Activated effector memory CD4-positive, alpha-beta T cell treated with anti-CD3 and anti-CD28 coated beads, Interleukin-2, amount 50 U/mL, for 16 hours (primary cell): ENCODE measurements at places on chromosomes 12 and 14.
A peak's percentile ranks its signal among the peaks of the same experiment; 100 is the strongest.

GRCh38 chr12:18969512-18969911, 160.0 kb upstream of the PLEKHA5 start:
- no peak for DNase-seq

GRCh38 chr12:113240395-113240794, 19.1 kb downstream of the TPCN1 start:
- no peak for DNase-seq

GRCh38 chr12:29012673-29013072, 136.4 kb upstream of the FAR2 start:
- DNase-seq = no peak

DNA sequence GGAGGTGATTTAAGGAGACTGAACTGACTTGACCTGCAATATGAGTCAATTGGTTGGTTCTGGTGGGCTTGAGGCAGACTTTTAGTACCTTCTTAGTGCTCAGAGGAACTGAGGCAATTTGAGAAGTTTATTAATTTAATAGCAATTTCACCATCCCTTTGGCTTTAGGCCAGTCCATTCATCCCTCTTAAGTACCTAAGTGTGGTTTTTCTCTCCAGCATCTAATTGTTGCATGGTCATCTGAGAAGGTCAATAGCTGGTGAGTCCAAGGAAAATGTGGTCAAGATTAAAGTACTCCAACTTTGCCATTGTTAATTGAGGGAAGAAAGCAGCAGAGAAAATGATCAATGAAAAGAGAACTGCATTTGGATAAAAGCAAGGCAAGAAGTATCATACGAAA, 115.4 kb upstream of the DYRK2 start:
- DNase-seq = no peak

- DNase-seq = no peak
These were observed 111.0 kb upstream of the NCOR2 start for GRCh38 chr12:124678421-124678893.

GRCh38 chr12:54859502-54859901, 5.2 kb downstream of the MUCL1 start:
- DNase-seq = no peak

DNA sequence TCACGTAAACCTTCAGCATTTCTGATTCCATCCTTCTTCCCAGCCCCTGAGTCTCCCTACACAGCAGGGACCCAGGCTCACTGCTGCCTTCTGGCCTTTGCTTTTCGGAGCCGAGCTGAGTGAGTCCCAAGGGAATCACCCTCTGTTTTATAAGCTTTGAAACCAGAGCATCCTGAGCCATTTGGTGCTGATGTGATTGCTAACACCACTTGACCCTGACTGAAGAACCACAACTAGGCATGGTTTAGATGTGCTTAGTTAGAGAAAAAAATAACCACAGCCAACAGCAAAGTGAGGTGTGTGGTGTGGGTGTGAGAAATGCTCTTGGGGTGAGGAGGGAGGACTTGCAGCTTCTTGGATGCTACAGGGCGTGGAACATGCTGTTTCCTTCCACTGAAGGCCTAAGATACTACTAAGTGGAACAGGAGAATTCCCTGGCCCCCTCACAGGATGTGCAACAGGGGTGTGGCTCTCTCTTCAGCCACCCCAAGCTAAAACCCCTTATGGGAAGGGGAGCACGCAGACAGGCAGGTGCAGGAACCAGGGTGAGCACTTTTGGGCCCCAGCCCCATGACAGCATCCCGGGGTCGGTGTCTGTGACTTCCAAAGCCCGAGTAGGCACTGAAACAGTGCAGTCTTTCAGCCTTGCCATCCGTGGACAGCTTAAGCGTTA, at the start of gene TC2N:
Gene TC2N (minus strand): TSS at position 221 of the 673 bp plus-strand sequence. CDS start 53,767 bp downstream, outside the sequence.
- peak; percentile 72 for DNase-seq

- no peak for DNase-seq
These were observed 15.5 kb downstream of the RIC8B start for GRCh38 chr12:106790020-106790419.

GRCh38 chr14:60184146-60184904, 19.1 kb upstream of the DHRS7 start:
- no peak for DNase-seq

- no peak for DNase-seq
These were observed 63.6 kb downstream of the HELB start for GRCh38 chr12:66365718-66366490.

- DNase-seq = no peak
These were observed 4.6 kb upstream of the GSC start for GRCh38 chr14:94774344-94775090.

DNA sequence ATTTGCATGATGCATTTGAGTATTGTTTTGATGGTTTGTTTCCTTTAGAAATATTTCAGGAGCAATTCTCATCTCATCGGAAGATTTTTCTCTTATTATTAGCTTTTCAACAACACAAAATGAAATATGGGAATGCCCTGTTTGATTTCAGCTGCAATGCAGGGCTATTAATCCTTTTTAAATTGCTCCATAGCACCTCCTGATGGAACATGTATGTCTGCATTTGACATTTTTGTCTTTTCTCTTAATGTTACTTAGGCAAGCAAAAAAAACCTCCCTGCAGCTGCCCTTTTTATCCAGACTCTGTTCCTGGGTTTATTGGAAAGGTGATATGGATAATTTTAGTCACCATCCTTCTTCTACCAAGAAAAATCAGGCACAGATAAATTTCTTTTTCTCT, 895.8 kb downstream of the RPS29 start:
- DNase-seq = no peak

DNA sequence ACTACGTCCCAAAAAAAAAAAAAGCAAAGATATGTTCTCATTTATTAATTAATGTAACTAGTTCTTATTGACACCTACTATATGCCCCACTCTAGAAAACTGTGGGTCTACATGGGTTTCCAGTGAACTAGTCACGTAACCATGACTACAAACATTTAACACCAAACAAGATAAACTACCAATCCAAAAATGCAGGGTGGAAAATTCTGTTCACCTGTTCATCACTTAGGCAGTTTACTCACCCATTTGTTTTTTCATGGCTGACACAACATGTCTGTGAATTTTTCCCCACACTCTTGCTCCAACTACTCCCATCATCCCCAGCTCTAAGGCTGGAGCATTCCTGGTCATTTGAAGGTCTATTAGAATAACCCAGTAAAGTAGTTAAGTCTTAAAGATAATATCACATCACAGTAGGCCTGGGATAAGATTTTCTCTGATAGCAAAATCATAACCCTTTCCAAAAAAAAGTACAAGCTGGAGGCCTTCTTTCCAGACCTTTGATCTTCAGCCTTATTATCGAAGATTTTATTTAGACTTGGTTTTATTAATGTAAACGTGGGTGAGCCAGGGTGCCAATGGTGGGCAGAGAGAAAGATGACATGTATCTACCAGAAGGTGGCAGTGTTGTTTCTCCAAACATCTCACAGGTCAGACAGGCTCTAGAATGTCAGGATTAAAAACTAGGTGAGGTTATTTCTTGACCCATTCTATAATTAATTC, 61.6 kb upstream of the DAAM1 start:
- DNase-seq = no peak

DNA sequence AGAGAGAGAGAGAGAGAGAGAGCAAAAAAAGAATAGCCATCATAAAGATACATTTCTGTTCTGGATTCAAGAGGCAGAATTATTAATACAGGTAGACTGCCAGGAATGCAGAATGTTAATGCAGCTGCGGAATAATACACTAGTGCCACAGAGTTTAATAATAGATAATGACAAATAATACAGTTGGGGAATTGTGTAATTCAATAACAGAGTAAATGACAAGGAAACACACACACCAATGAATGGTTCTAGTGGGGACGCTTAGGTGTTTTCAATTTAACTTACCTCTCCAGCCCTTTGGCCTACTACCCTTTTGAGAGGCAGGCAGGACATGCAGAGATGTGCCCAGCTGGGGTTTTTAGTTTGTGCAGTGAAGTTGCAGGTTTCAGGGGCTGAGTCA, 313.9 kb downstream of the NRXN3 start:
- no peak for DNase-seq
